ENCODE measurements at places on chromosomes 13 and 19.
A peak's percentile ranks its signal among the peaks of the same experiment; 100 is the strongest.

DNA sequence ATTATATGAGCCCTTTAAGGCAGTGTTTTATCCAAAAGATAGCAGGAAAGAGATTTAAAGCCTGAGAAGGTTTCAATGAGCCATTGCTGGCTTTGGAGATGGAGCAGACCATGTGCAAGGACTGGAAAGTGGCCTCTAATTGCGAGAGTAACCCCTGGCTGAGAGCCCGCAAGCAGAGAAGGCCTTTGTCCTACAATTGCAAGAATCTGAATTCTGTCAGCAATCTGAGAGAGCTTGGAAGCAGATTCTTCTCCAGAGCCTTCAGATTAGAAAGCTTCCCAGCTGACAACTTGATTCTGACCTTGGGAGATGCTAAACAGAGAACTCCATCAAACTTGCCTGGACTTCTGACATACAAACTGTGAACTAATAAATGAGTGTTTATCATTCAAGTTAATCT lies 528.7 kb upstream of the KLF12 start:
- no peak for DNase-seq

- DNase-seq, result no peak
Measured at GRCh38 chr19:58453743-58454142, 2.3 kb downstream of the ZNF324B start.

DNA sequence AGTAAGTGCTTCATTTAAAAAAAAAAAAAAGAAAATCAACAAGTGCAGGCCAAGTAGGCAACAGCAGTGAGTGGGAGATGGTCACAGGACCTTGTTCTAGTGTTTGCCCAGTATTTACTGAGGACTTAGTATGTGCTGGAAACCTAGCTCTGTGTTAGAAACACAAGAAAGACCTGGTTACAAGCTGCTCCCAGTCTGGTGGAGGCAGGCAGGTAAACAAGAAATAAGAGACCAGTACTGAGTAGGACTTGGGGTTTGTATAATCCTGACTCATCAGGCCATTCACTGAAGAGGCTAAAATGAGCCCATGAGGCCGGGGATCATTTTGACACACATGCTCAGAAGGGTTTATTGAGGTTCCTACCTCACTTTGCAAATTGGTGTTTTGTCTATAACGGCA lies 21.5 kb upstream of the SERPINE3 start:
- DNase-seq, result no peak

- no peak for DNase-seq
Measured at GRCh38 chr13:68888832-68889231, 1218.8 kb upstream of the ATXN8OS start.

GRCh38 chr19:7349961-7350711 lies 1.4 kb downstream of the ARHGEF18 start:
- DNase-seq, result peak; percentile 29

DNA sequence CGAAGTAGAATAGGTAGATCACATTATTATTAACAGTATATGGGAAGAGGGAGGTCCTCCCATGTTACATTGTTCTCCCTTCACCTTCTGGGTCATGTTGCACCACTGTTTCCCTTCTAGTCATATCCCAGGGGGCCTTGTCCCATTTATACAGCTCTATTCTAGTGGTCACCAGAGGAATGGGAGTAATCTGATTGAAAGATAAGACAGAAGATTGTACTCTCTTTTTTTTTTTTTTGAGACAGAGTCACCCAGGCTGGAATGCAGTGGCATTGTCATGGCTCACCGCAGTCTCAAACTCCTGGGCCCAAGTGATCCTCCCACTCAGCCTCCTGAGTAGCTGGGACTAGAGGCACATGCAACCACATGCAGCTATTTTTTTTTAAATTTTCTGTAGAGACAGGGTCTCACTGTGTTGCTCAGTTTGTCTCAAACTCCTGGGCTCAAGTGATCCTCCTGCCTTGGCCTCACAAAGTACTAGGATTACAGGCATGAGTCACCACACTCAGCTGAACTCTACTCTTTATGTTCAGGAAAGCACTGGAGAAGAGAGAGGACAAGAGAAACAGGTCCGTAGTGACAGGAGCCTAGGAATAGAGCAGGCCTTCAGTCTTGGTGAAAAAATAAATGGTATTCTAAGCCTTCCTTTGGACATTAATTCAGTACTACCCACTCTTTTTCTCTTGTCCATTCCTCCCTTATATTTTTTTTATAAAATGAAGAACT lies 4.3 kb upstream of the ZNF529 start:
- DNase-seq, result no peak

DNA sequence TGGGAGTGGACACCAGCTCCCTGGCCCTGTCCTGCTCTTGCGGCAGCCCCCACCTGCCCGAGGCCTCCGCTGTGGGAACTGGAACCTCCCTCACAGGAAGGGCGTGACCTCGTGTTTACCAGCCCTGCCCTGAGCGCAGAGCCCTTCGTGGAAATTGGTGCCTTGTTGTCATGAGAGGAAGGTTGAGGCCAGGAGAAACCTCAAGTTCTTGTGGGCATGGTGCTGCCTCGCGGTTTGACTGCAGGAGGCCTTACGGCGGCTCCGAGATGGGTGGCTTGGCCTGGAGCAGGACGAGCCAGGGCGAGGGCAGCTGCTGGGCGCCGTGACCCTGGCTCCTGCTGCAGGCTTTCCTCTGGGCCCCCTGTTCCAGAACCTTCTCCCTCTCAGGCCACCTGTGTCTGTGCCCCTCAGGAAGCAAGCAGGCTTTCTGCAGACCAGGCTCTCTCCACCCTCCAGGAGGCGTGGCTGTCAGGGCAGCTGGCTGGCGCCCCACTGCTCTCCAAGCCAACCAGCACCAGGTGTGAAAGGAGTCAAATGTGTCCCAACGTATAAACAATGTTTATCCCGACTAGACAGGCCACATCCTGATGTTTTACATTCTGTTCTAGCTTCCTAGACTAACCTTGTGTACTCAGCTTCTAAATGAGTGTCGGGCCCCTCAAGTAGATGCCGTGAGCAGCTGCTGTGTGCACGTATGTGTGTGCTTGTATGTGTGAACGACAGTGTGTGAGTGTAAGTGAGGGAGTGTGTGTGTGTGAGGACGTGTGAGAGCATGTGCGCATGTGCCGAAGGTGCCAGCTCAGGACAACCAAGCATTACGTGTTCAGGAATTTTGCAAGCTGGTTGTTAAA lies 10.4 kb upstream of the RASA3 start:
- no peak for DNase-seq

DNA sequence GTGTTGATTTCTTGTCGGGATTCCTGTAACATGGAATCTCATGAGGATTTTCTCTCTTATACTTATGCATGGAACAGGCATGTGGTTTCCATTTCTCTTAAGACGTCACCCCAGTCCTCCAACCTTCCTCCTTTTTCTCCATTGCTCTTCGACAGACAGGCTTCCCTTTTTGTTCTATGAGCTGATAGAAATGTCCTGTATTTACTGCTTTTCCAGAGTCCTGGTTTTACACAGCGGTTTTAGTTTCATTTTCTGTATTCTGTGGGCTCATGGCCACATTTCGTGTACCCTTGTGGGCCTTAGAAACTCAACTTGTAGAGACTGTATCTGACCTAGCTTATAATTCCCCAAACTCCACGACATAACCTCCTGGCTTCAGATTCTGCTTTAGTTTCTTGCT lies 113.1 kb downstream of the PAN3 start:
- no peak for DNase-seq

- DNase-seq, result no peak
Measured at GRCh38 chr13:51577690-51578089, 6.6 kb upstream of the WDFY2 start.
